GM12878 (cell line): ENCODE measurements at places on chromosomes 6 and 20.

DNA sequence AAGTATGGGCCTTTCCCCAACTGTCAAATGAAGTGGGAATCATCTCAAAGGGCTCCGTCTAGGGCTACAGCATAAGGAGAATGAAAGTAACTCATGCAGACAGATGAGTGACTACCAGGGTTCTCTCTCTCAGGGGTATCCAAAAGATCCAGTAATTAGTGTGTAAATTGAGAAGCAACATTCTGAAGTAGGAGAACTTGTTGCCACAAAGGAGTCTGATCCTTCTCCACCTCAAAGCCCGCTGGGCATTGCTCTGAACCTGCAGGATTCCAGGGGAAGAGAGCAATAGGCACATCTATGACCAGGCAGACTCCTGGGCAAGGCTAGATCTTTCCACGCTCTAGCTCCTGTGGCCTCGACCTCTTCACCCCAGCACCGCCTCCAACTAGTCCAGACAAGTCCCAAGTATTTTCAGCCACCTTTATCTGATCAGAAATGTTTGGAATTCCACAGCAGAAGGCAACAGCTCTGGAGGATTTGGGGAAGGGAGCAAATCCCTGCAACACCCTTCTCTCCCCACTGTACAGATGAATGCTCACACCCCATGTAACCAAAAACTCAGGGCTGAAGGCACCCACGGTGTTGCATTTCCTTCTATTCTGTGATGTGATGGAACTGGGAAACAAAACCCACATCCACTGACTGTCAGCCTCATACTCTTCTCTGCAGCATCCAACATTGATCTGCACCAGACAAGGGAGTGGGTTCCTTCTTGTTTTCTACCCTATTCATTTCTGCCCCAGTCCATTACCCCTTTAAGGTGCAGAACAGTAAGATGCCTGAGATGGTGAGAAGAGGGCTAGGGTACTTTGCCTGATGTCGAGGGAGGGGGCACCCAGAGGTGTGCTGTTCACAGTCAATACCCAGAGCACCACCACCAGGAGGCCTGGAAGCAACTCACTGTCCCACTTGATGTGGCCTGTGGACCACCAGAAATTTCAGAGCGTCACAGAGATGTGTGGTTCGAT is 41.0 kb downstream of the COX4I2 start:
- no peak for DNase-seq

DNA sequence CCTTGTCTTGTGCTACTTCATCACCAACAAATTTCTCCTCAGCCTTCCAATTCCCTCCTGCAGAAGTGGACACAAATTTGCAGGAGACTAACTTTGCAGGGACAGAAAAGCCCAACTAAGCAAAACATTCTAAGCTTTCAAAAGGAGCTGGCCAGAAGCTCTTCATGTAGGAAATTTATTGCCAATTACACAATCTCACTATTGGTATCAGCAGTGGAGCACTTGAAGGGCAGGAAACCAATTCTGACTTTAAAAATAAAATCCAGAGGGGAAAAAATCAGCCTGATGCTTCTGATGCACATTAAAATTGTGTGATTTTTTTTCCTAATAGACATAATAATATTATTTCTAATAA is 193.3 kb downstream of the LY86 start:
- no peak for DNase-seq

DNA sequence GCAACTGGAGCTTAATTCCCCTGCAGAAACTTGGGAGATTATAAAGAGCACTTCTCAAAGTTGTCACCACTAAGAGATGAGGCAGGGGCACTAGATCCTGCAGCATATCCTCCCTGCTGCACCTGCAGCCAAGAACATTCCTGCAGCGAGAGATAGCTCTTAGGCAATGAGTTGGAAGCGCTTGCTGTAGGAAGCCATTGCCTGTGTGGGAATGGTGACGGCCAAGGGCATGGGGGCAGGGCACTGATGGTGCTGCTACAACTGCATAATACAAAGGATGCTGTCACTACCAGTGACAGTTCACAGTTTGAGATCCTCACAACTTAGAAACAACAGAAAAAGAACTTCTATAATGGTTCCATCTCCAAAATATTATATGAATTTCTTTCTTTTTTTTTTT is 89.9 kb downstream of the CDS2 start:
- no peak for DNase-seq

DNA sequence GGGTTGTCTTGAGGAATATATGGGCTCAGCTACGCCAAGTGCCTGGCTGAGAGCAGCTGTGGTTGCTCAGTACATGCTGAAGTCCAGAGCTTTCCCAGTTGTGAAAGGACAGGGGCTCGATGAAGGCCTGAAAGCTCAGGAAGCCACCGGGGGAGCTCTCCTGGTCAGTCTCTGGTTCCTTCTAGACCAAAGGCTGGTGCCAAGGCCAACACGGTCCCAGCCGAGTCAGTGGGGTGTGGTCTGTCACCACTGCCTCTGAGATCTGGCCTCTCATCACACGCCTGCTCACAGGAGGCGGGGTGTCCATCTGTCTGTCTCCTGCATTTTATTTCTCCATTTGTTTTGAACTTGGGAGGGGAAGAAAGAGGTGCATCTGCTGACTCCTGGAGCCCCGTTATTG is 4.9 kb upstream of the FAM83C start:
- no peak for DNase-seq

DNA sequence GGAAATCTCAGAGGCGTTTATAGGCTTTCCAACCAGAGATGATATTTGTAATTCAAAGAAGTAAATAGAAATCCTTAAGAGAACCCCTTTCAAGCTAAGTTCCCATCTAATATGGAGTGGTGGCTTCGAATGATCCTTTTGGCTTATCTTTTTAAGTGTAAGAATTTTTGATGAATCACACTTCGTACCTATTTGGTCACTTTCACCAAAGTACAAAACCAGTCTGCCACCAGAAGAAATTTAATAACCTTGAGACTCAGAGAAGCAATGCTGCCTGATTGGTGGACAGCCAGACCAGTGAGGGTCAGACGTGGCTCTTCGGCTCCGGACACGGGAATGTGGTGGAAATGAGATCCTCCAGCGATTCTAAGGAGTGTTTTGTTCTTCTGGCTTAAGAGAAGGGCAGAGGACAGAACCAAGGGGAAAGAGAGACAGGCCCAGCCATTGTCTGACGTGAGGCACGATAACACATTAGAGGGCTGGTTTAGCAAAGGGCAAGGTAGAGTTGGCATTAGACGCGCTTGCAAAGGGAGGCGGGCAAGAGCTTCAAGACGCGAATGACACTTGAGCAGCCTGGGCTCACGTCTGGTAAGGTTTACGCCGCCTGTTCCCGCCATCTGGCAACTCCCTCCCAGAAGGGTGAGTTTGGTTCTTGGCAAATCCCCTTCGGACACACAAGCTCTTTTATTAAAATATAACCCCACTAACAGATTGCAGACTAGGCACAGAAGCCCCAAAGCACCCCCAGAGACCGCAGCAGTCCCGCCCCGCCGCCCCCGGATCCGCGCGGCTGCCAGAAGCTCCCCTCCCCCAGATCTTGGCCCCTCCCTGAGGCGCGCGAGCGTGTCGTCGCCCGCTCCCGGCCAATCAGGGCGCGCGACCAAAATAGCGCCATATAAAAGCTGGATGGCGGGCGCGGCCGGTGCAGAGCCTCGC is 50.0 kb upstream of the EZR start:
- peak; percentile 53 for DNase-seq
